Fibroblast of the aortic adventitia (primary cell): ENCODE measurements at places on chromosomes 7 and 10. TPM values are rescaled to one million over a fixed set of nuclear protein-coding genes. Genes with fewer than 3 reads are reported as not detected.

AKR1C1 gene
- total RNA-seq = 116 and 355 TPM in 2 replicates

AKR1C8 gene
- not detected in 2 replicates for total RNA-seq

GPR15LG gene
- total RNA-seq = not detected in 2 replicates

ODAD2 gene
- total RNA-seq = 0.18 and 0.57 TPM in 2 replicates

ANKRD22 gene
- total RNA-seq = 0.09 and 0.33 TPM in 2 replicates

SCIN gene
- 0.25 and 2.3 TPM in 2 replicates for total RNA-seq

ANAPC16 gene
- 16.4 and 61.7 TPM in 2 replicates for total RNA-seq

- DNase-seq = peak; percentile 51
Observed at GRCh38 chr10:129690248-129691070, 223.4 kb downstream of the MGMT start.

DNA sequence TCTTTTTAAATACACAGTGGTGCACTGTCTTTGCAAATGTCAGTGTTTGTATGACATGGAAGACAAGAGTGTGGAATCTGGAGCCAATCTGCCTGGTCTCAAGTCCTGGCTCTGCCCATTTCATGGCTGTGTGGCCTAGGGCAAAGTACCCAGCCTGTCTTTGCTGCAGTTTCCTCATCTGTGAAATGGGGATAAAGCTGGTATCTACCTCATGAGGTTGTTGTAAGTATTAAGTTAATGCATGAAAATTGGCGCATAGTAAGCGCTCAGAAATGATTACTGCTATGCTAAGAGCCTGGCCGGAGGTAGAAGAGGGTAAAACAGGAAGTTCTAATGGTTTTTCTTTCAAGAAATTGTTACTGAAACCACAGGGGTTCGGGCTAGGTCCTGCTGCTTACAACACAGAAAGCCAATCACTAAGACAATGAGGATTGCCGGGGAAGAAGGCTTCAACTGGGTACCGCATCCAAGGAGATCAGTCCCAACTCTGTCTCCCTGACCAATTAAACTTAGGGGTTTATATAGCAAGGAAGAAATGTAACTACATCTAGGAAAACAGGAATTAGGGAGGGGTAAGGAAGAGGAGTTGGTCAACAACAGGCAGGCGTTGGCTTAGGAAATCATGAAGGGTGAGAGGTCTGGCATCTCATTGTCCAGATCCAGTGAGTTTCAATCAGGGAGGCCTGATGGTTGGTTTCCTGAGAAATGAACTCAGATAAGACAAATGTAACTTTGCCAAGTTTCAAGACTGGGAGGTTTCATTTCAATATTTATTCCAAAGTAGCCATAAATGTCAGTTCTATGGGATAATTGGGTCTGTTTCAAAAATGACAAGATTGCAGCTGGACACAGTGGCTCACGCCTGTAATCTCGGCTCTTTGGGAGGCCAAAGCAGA, 57.0 kb downstream of the CHST3 start:
- DNase-seq = peak; percentile 63

- no peak for DNase-seq
Observed at GRCh38 chr10:61895898-61896600, 5.5 kb upstream of the ARID5B start.

DNA sequence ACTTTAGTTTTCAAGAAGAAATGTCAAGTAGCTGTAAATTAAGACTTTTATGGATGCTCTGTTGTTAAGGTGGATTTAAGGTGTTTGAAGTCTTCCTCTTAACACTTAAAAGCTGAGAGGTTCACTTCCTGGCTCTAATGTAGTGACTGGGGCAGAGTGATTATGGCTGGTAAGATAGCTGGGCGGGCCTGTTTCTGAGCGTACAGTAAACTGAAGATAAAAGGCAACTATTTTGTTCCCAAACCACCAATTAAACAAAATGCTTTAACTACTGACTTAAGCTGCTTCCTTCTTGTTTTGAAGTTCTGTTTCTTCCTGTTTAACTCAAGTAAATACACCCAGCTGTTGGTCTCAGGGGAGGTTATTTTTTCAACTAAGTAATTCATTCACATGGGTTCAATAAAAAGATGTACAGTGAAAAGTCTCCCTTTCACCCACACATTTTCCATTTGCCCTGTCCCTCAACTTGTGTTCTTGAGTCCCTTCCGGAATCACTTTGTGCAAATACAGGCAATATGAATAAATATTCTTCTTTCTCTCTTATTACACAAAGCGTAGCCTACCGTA, 19.3 kb downstream of the VWA2 start:
- DNase-seq = no peak

DNA sequence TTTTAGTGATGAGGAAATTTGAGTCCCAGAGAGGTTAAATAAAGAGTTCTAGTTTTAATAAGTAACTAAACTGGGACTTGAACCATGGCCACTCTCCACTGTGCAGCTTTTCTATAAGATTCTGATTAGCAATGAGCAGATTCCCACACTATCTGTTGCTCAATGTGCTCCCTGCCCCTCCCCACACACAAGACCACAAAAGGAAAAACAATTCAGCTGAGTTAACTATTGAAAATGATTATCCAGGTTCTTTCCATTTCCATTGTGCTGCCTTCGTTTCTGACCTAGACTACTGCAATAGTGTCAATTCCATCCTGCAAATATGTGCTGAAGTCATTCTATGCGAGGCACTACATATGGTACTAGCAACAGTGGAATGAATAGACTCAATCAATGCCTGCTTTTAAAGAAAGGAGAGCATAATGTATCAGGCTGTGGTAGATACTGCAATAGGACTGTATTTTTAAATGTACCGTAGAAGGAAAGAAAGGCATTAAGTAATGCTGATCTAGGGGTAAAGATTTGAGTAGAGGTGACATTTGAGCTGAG, 97.0 kb downstream of the SEMA3C start:
- DNase-seq = no peak

- peak; percentile 85 for DNase-seq
Observed at GRCh38 chr10:3887885-3888476, 103.0 kb upstream of the KLF6 start.

GRCh38 chr7:90593205-90593604, 2.9 kb upstream of the CDK14 start:
- DNase-seq = peak; percentile 30

DNA sequence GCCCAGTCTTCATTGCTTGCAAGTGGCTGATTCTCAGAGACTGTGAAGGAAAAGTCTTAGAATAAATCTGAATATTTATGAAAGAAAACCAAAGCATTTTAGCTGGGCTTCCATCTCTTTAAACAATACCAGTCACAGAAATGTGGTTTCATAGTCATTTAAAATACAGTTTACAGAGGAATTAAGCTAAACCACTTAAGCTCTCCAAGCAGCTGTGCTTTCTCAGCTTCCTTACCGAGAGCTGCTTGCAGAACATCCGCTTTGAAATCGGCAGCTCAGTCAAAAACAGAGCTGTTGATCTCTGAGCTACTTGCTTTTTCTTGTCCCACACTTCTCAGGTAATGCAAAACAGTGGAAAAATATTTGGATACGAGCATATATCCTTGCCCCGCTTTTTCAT, 134.5 kb downstream of the DYNC1I1 start:
- no peak for DNase-seq
